HS-5 (cell line): ENCODE measurements at places on chromosomes 1 and 21.

DNA sequence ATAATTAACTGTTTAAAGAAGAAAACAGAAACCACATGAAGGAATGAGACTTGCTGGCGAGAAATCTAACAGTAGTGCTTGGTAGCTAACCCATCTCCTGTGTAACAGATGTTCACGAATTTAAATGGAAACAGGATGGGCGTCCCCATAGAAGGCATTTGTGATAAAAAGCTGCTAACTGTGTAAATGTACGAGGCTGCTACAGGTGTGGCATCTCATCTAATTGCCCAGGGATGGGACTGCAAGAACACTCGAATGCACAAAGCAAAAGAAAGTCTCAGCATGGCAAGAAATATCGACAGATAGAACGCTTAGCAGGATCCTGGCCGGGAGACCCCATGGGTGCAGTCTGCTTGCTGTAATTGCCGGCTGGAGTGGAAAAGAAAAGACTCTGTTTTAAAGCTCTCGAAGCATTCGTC is 112.7 kb downstream of the RUNX1 start:
- no peak for DNase-seq

DNA sequence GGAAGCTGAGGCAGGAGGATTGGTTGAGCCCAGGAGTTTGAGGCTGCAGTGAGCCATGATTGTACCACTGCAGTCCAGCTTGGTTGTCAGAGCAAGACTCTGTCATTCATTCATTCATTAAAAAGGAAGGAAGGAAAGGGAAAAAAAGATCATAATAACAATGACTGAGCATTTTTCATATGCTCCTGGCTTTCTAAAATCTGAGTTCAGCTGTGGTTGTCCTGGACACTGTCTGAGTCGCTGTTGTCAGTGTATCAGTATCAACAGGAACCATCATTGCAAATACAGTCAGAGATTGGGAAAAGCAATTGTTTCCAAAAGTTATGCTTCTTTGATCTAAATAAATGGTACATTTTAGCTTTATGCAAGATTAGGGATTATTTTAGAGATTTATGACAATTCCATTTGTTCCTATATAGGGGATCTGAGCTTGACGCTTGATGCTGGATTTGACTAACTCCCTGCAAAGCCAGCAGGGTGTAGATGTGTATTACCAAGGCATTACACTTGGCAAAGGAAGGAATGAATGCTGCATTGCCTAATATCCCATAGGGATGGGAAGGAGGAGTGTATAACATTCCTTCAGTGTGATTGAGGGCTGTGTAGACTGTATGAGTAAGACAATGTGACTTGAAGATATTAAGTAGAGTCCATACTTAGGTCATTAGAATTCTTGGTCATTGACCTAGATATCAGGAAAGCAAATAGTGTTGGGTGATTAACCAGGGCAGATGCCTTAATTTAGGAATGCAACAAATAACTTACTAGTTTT is 100.2 kb downstream of the DISP1 start:
- DNase-seq, result peak; percentile 49

GRCh38 chr1:91507328-91507727 is 6.7 kb downstream of the CDC7 start:
- no peak for DNase-seq

DNA sequence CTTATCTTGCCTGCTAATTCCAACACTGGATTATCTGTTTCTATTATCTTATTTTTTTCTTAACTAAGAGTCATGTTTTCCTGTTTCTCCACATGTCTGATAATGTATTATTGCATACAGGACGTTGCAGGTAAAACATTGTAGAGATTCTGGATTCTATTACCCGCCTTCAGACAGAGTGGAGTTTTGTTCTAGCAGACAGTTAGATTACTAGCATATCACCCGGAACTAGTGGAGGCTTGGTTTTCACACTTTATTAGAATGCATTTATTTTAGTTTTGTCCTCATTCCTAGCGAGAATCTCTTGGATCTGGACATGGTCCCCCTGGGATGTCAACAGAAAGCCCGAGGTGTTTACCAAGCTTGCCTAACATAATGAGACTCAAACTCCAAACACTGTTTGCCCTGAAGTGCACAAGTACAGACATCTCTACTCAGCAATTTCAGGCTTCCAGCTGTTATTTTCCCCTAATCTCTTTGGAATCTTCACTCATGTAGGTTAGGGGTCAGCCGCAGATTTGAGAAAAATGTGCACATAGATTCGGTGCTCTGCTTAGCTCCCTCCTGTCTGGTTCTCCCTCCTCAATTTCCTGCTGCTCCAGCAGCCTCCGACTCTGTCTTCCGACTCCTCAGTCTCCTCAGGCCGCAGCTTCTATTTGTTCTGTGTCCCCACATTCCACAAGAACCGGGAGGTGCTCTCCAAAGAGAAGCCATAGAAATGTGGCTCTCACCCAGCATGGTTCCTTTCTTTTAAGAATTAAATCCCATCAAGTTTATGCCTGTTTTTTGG is 36.8 kb upstream of the PTPRF start:
- DNase-seq, result no peak

DNA sequence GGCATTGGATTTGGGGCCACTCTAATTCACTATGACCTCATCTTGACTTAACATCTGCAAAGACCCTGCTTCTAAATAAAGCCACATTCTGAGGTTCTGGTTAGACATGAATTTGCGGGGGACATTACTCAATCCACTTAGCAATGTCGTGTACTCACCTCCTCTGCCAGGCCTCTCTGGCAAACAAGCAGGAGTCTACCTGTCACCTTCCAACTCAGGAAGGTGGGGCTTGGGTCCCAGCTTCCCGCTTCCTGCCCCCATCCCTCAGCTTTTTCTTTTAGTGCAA is 177.8 kb downstream of the PSMG1 start:
- DNase-seq, result no peak

DNA sequence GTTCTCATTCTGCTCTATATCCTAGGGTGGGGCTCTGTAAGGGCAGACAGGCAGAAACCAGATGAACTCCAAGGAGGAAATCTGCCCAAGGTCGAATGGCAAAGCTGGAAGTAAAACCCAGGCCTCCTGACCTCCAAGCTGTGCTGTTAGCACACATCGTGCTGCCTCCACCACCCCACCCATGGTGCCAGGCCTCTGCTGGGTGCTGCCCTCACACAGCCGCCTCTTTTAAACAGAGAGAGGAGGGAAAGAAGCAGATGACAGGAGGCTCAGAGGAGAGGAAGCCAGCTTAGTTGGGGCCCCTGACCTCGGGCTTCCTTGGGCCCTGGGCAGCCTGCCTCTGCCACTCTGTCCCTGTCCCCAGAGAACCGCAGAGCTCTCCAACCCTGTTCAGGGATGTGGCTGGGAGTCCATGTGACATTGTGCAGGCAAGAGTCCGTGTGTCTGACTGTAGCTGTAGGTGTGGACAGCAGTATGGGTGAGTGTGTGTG is 1.1 kb downstream of the SYNC start:
- DNase-seq, result no peak
